Iris pigment epithelial cell (primary cell): ENCODE measurements at places on chromosomes 5 and 9.

- no peak for DNase-seq
These were observed 120.0 kb downstream of the C5orf15 start for GRCh38 chr5:133848341-133848811.

DNA sequence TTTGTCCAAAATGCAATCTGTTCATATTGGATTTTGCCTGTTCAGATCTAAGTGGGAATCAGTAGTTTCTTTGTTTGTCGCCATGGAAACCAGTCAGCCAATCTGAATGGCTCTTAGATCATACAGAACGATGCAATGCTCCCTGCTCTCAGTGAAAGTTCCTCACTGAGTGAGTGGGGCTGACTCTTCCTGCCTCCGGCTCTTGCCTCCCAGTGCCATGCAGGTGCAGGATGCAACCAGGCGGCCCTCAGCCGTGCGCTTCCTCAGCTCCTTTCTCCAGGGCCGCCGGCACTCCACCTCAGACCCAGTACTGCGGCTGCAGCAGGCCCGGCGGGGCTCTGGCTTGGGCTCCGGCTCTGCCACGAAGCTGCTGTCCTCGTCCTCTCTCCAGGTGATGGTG lies at the start of gene PTPDC1:
PTPDC1 (plus strand) TSS at position 151 of the 400 bp plus-strand sequence; CDS start at position 218, 67 bp downstream.
- peak; percentile 64 for DNase-seq

DNA sequence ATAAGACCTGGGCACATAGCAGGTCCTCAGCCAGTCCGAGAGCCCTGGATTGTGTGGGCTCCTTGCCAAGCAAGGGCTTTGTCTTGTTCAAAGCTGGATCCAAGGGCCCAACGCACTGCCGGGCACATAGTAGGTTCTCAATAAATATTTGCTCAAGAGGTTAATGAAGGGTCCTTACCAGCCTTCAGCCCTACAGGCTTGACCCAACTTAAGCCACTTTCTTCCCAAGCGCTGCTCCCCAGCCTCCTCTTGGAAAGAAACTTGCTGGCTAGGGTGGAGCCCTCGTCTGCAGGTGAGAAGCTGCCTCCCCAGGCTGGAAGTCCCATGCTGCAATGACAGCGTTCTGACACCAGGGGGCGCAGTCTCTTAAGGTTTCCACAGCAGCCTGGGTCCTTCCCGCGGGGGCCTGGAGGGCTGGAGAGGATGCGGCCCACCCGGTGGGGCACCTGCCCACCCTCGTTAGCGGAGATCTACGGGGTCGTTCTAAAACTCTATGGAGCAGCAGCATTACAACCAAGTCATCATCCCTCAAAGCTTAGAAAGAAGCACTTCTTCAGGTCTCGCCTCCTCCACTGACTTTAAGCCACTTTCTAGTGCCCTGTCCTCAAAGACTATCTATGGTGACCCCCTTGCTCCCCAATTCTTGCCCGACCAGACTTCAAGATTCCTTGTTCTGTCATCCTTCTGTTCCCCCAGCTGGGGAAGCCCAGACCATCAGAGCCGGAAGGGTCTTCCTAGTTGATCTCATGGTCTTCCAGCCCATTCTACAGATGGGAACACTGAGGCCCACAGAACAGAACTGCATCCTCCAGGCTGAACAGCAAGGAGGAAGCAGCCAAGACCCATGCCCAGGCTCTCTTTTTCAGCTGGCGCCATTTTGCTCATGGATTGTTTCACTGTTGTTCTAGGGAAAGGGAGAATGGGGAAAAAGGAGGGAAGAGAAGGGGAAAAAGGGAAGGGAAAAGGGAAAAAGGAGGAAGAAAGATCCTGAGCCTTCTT lies 115.4 kb downstream of the LHX2 start:
- DNase-seq: peak; percentile 56

GRCh38 chr9:4317681-4318080 lies 17.8 kb upstream of the GLIS3 start:
- no peak for DNase-seq

GRCh38 chr5:83026930-83027687 lies 50.1 kb downstream of the TMEM167A start:
- DNase-seq: no peak

- no peak for DNase-seq
These were observed 2.2 kb upstream of the TSPAN17 start for GRCh38 chr5:176644878-176645670.

GRCh38 chr5:129241755-129242154 lies 147.2 kb downstream of the ISOC1 start:
- no peak for DNase-seq

- DNase-seq: no peak
These were observed 256.5 kb upstream of the NFIL3 start for GRCh38 chr9:91680106-91680505.

DNA sequence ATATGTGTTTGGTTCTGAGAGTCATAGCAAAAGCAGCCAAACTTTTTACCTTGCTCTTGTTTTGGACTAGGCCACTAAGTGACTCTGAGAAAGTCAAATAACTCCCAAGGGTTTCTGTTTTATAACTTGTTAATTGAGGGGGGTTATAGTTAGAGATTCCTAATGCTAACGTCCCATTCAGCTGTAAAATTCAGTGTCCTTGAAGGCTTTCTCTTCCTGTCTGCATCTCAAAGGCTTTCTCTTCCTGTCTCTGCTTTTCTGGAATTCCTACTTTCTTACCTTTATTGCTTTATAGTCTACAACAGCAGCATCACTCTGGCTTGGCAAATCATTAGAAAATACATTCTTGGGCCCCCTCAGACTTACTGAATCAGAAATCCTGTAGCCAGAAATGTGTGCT lies 479.5 kb upstream of the SEMA6A start:
- no peak for DNase-seq

DNA sequence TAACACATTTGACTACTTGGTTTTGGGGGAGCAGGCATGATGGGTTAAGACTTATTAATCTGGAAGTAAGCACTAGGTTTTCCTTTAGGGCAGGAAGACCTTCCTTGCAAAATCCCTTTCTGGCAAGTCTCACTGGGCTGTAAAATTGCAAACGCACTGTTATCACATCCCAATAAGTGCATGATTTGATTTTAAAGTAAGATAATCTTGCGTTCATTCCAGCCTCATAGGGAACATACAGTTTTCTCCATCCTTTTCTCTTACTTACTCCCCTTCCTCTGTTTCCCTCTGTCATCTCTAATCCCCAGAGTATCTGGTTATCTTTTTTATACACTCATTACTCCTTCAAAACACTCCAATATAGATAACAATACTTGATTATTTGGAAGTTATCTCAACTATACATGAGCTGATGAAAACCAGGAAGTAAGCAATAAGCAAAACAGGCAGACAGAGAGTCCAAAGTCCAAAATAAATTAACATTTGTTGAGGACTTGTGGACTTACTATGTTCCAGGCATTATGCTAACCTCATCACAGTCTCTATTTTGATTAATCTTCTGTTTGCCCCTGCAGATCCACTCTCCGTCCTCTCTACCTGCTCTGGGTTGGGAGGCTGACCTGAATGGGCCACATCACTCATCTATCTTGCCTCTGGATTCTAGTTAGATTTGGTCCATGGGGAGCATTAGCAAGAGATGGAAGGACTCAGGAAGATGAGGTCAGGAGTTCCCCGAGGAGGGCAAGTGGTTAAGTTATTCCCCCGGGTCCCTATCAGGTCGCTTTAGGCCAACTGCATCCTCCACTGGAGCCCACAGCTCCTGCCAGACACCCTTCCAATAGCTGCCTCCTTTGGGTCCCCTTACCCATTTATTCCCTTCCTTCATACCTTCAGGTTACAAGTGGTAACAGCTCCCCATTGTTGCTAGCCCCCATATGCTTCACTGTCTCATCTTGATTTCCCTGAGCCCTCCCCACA lies 60.2 kb downstream of the SLC22A5 start:
- no peak for DNase-seq

DNA sequence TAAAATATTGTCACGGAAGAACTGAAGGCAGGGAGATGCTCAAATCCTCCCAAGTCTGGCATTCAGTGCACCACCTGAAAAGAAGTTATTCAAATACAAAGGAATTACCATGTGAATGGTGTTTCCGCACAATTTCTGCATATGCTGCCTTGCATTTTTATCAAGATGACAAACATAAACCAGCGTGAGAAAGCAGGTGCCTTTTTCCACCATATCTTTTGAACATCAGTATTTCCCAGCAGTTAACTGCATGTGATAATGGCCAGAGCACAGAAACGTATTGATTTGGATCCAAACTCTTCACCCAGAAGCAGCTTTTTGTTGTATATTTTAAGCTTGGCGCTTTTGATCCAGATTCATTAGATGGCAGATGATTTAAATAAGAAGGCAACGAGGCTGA lies 808.0 kb downstream of the TLE1 start:
- DNase-seq: no peak

- no peak for DNase-seq
These were observed 17.1 kb upstream of the NRARP start for GRCh38 chr9:137319011-137319738.

DNA sequence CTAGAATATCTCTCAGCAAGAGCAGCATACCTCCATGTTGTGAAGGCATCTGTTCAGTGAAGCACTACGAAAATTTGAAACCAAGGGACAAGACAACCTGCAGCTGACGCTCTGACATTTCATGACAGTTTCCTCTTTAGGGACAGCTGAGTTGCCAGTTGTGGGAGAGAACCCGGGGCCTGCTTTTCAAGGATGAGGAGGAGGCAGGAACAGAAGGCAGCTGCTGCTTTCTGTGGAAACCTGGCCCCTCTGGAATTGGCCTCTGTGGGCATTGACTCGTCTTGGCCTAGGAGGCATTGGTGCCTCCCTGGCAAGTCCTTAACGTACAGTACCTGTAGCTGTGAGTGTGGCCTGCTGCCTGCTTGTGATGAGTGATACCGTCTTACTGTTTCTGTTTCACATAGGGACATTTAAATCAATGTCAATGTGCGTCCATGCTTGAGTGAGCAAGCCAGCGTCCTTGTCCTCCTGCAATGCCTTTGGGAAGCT lies 21.6 kb downstream of the SLC46A2 start:
- DNase-seq: no peak
